ENCODE measurements at places on chromosomes 12 and 14. TPM values are rescaled to one million over a fixed set of nuclear protein-coding genes. Genes with fewer than 3 reads are reported as not detected.
A peak's percentile ranks its signal among the peaks of the same experiment; 100 is the strongest.

DNA sequence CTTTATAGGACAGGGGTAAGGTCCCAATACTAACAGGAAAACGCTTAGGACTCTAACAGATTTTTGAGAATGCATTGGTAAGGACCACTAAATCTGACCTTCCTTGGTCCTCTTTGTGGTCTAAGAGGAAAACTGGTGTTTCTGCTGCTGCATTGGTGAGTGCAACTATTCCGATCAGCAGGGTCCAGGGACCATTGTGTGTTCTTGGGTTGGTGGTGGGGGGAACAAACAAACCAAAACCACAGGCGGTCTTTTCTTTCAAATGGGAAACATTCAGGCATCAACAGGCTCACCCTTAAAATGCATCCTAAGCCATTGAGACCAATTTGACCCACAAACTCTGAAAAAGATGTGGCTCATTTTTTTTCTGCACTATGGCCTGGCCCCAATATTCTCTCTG, 20.7 kb downstream of the EPYC start:
- no peak for DNase-seq

KRT7 gene
- not detected for total RNA-seq

MANSC4 gene
- not detected for total RNA-seq

BMAL2 gene
- 23.7 TPM for total RNA-seq

KLHDC2 gene
- total RNA-seq, result 258 TPM

GRCh38 chr12:116401565-116401964, 124.1 kb upstream of the MED13L start:
- no peak for DNase-seq

DNA sequence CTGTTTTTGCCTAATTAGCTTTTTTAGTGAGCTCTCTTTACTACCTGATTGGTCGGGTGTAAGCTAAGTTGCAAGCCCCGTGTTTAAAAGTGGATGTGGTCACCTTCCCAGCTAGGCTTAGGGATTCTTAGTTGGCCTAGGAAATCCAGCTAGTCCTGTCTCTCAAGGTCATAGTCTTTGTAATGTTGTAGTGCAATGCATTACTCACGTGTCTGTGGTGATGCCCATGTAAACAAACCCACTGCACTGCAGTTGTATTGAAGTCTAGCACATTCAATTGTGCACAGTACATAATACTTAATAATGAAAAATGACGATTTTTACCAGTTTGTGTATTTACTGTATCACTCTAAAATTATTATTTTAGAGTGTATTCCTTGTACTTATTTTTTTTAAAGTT, 335.5 kb downstream of the NUAK1 start:
- DNase-seq, result no peak

PPP2R3C gene
- total RNA-seq, result 46.6 TPM

CPNE6 gene
- not detected for total RNA-seq

DNA sequence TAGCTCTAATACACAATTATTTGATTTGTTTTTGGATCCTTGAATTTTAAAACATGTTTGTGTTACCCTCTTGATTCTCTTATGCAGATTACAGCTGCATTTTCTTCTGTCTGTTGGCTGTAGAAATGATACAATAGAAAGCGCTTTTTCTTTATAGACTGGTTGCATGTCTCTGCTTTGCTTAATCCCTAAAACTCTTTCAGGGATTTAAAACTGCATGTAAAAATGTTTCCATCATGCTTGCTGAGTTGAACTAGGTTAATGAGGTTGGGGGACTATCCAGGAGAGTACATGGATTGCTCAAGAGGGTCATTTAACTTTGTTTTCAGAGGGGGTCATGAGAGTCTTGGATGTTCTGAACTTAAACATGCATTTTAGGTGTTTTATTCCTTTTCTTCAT, 166.4 kb upstream of the IFNG-AS1 start:
- DNase-seq, result no peak

GRCh38 chr12:49198431-49199155, 9.7 kb upstream of the TUBA1A start:
- DNase-seq, result peak; percentile 71

DAO gene
- total RNA-seq, result not detected

DNA sequence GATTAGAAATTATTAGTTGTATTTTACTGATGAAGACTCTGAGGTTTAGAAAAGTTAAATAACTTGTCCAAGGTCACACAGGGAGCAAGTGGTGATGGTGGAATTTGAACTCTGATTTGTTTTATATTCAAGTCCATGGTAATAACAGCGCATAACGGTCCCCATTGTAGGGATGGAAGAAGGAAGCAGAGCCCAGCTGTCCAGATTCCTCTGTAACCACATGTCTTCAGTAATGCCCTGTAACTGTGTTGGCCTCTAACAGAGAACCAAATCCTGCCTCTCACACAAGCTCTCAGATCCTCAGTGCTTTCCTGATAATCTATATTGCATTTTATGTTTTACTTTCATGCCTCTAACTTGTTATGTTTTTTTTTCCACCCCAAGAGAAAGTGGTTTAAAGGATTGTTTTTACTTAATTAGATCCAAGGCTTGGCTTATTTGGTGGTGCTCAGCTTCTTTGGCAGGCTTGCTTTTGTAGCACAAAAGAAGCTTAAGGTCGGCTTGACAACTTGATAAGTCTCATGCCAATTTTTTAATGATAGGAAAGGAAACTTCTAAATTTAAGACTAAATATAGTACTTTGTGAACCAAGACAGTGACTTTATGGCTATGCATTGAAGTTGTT, 105.1 kb upstream of the SEL1L start:
- DNase-seq, result no peak

KCNJ8 gene
- total RNA-seq, result not detected

SLC7A7 gene
- total RNA-seq, result 10.5 TPM

- no peak for DNase-seq
These were observed 126.6 kb downstream of the CHST11 start for GRCh38 chr12:104583301-104583700.

GRCh38 chr12:77497647-77498046, 333.0 kb upstream of the NAV3 start:
- DNase-seq, result no peak

- DNase-seq, result no peak
These were observed 6.5 kb upstream of the OR11G2 start for GRCh38 chr14:20184181-20184580.

DNA sequence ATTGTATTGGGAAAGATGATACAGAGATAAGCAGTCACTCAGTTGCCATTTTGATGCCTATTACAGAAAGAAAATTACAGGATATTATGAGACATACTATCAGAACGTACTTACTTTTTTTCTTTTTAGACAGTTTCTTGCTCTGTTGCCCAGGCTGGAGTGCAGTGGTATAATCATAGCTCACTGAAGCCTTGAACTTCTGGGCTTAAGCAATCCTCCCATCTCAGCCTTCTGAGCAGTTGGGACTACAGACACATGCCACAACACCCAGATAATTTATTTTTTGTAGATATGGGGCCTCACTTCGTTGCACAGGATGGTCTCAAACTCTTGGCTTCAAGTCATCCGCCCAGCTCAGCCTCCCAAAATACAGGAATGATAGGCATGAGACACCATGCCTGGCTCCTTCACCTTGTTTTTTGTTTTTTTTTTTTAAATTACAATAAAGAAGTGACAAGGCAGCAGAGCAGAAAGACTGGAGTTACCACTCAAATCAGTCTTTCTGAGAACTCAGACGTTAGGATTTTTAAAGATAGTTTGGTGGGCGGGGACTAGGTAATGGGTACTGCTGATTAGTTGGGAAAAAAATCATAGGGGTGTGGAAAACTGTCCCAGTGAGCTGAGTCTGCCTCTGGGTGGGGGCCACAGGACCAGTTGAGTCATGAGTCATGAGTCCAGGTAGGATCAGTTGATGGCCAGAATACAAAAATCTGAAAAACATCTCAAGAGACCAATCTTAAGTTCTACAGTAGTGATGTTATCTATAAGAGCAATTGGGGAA, 11.5 kb upstream of the CPM start:
- DNase-seq, result no peak

DNA sequence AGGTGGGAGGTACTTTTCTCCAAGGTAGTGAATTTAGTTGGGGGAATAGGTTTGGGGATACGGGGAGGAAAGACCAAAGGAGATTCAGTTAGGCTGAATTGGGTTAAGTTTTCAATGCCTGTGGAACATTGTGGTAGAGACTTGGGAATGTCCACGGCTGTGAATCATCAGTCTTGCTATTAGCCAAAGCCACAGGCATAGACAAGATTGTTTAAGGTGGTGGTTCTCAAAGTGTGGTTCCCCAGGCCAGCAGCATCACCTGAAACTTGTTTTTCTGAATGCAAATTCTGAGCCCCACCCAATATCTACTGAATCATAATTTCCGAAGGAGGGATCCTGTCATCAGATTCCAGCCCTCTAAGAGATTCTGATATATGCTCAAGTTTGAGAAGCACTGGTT, 316.2 kb downstream of the EGLN3 start:
- DNase-seq, result no peak

DNA sequence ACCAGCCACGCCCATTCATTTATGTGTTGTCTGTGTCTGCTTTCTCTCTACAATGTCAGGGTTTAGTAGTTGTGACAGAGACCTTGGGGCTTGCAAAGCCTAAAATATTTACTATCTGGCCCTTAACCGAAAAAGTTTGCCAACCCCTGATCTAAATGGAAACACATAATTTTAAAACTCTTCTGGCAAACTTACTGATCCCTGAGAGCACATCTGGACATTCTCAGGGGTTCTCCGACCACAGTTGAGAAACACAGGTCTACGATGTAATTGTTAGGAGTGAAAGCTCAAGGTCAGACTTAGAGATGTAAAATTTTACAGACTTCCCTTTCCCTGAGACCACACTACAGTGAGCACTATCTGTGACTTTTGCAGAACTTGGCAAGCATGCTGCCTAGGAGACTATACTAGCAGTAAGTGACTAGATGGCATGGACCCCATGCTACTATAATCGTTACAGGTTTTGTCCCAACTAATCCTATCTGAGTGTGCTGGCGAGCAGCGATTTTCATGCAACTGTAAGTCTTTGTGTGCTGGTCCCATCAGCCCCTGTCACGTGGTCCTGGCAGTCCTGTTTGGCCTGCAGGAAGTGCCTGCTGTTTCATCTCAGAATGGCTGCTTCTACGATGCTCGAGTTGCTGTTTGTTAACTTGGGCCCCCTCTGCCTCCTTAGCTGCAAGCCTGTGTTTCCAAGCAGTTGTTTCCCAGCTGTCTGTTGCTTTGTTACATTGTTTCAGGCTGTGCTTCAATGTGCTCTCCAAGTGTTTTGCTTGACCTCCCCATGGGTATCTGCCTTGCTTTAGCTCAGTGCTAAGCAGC, 21.6 kb downstream of the TMTC2 start:
- peak; percentile 87 for DNase-seq

TMEM229B gene
- total RNA-seq, result 0.14 TPM

GRCh38 chr14:34232790-34233189, 229.2 kb downstream of the SPTSSA start:
- DNase-seq, result no peak

DNA sequence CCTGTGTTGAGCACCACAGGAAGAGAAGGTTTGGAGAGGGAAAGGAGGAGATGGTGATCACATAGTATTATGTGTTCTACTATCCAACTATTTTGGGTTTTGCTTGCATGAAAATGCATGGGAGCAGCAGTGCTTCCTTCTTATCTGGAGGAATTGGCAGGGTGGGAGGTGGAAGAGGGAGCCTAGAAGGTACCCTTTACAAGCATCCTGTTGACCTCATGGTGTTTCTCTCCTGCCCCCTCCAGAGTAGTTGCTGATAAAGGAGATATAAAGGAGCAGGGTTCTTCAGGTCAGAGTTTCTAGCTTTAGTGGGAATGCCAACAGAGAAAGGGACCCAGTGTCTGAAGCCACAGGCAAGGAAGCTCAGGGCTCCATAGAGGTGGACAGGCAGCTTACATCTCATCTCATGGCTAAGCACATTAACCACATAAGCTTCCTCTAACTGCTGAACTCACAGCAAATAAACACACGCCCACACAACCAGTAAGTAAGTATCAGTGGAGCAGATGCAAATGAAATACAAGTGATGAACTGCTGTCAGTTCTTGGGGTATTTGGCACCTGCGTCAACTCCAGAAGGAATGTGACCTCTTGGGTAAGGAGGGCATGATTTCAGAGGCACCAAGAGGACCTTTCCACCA, 174.2 kb upstream of the SLC38A2 start:
- DNase-seq, result no peak

DNA sequence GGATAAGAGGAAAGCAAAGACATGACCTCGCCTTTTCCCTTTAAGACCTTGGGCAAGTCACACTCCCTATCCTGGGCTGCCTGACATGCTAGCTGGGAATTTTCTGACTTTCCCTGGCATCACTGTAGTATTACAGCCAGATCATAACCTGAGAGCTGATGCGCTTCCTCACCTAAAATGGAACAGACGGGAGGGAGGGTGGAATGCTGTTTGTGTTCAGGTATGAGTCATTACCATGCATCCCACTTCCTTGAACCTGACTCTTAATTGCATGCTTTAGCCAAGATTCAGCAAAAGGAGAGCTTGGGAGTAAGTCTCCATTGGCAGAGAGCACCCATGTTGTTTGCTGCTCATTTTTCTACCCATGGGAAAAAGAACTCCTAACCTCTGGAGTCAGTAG, 156.5 kb downstream of the KCNK10 start:
- no peak for DNase-seq

DNA sequence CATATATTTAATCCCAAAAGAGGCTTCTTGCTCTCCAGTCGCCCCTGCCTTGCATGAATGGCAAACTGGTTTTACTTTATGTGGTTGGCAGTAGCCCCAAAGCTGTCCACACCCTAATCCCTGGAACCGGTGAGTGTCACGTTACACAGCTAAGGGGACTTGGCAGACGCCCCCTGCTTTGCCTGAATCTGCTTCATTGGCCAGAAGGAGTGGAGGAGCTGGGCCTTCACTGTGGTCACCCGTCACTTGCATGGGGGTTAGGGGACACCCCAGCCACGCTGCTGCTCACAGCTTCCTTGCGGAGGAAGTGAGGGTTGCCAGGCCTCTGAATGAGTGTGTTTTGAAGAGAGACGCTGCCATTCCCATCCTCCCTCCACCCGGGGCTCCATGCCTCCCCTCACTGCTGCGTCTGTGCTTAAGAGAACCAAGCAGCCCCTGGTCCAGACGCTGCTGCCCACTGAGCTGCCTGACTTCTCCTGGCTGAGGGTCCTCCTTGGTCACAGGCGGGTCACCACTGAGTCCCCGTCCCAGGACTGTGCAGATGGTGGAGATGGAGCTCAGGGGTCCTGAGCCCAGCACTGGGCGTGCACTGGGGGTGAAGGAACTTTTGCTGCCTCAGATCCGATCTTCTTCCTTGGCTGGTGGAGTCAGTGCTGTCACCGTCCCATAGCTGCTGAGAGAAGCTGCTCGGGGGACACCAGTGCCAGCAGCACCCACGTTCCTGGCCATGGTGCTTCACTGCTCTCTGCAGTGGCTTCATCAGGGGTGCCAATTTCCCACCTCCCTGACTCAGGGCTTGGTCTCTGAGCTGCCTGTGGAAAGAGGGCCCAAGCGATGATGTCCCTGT, 39.8 kb downstream of the GALNT9 start:
- no peak for DNase-seq

AMDHD1 gene
- not detected for total RNA-seq

DNA sequence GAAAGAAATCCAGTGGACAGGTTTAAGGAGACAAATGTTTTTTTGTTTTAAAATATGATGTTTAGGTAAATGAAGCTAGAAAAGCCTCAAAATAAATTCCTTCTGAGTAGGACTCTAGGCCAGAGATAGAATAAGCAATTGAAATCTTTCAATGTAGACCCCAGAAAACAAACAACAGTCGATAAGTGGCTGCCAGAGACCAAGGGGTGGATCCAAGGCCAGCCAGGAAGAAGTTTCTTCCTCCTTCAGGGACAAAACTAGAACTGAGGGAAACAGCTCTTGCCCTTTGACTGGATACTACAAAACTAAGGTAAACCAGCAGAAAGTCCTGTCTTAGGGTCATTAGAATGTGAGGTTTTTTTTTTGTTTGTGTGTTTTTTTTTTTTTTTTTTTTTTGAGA, 481.6 kb downstream of the RAD51B start:
- DNase-seq, result no peak

EPS8 gene
- 129 TPM for total RNA-seq

- no peak for DNase-seq
These were observed 34.4 kb upstream of the EPS8 start for GRCh38 chr12:15823360-15824128.

Data from stomach (tissue), 19 donors.